ENCODE measurements at places on chromosomes 13 and 19. TPM values are rescaled to one million over a fixed set of nuclear protein-coding genes. Genes with fewer than 3 reads are reported as not detected.
A peak's percentile ranks its signal among the peaks of the same experiment; 100 is the strongest.

The KLK7 gene
- 1.4 TPM for total RNA-seq

The ZNF85 gene
- total RNA-seq, result 28.8 TPM

The PGLYRP2 gene
- total RNA-seq, result not detected

The ZNF283 gene
- 8.7 TPM for total RNA-seq

- no peak overlapping the region for H3K4me3 ChIP-seq
- no peaks in the 10 kb centered on the region for H3K36me3 ChIP-seq
- no peak for DNase-seq
- peaks cover 53% of the 10 kb centered on the region for H3K27me3 ChIP-seq
- peaks cover 6% of the 10 kb centered on the region for H3K4me1 ChIP-seq
- no peak overlapping the region for H3K27ac ChIP-seq
Measured at GRCh38 chr19:8366121-8366581, 2.2 kb downstream of the ANGPTL4 start.

DNA sequence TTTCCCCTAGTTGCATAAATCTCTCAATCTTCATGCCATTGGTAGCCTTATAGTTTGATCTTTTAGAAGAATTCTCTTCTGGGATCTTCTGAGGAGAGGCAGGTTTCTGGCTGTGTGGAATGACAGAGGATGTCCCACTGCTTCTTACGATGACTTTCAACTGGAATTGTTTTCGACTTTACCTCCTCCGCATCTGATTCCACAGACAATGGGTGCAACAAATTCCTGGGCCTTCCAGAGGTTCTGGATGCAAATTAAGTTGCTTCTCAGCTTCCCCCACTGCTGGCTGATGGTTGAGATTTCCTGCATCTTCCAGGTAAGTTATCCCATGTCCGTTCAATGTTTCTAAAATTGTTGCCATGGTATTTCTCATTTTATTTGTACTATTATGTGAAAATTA, 142.3 kb upstream of the TSC22D1 start:
- H3K27me3 ChIP-seq, result no peaks in the 10 kb centered on the region
- H3K36me3 ChIP-seq, result no peaks in the 10 kb centered on the region
- peak; percentile 65 for DNase-seq
- peak overlapping the region; percentile 64 for H3K27ac ChIP-seq
- no peaks in the 10 kb centered on the region for H3K4me1 ChIP-seq
- no peak overlapping the region for H3K4me3 ChIP-seq

DNA sequence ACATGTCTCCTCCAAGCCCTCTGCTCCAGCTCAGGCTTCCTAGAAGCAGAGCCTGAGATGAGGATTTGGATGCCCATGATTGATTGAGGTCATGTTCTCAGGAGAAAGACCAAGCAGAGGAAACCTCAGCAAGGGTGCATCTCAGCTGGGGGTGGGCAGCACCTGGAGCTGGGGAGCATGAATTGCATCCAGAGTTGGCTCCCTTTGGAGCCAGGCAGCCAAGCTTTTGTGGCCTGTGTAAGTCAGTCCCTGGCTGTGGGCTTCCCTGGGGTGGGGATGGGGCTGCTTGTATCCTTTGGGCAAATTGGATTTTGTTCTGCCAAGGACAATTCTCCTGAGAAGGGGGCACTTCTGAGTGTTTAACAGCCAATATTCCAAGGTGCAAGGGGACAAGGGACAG, 91.5 kb upstream of the WASF3 start:
- no peaks in the 10 kb centered on the region for H3K4me1 ChIP-seq
- no peak overlapping the region for H3K27ac ChIP-seq
- H3K36me3 ChIP-seq, result no peaks in the 10 kb centered on the region
- no peaks in the 10 kb centered on the region for H3K27me3 ChIP-seq
- H3K4me3 ChIP-seq, result no peak overlapping the region

- no peak overlapping the region for H3K4me3 ChIP-seq
- H3K27me3 ChIP-seq, result no peaks in the 10 kb centered on the region
- DNase-seq, result no peak
- H3K4me1 ChIP-seq, result peaks cover 16% of the 10 kb centered on the region
Measured at GRCh38 chr19:18842166-18842565, 10.4 kb downstream of the UPF1 start.

DNA sequence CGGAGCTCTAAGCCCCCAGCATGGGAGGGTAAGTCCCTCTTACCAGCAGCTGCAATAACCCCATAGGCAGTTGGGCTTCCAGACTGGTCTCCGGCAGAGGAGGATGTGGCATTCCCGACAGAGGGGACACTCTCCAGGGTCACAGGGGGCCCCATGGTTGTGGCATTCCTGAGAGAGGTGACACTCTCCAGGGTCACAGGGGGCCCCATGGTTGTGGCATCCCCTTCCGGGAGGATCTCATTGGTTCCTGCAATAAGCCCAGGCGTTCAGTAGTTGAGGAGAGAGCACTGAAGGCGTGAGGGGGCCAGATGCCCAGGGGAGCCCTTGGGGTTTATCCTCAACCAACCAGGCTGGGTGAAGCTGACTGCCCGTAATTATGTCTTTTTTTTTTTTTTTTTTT, 5.4 kb downstream of the CD320 start:
- no peak for DNase-seq
- H3K4me3 ChIP-seq, result no peak overlapping the region
- H3K4me1 ChIP-seq, result peaks cover 7% of the 10 kb centered on the region
- no peaks in the 10 kb centered on the region for H3K36me3 ChIP-seq
- no peaks in the 10 kb centered on the region for H3K27me3 ChIP-seq
- H3K27ac ChIP-seq, result no peak overlapping the region

GRCh38 chr13:27728271-27728670, 64.0 kb upstream of the GSX1 start:
- no peak overlapping the region for H3K4me3 ChIP-seq
- H3K4me1 ChIP-seq, result no peaks in the 10 kb centered on the region
- no peak overlapping the region for H3K27ac ChIP-seq
- no peaks in the 10 kb centered on the region for H3K36me3 ChIP-seq
- peak; percentile 56 for DNase-seq
- H3K27me3 ChIP-seq, result no peaks in the 10 kb centered on the region

DNA sequence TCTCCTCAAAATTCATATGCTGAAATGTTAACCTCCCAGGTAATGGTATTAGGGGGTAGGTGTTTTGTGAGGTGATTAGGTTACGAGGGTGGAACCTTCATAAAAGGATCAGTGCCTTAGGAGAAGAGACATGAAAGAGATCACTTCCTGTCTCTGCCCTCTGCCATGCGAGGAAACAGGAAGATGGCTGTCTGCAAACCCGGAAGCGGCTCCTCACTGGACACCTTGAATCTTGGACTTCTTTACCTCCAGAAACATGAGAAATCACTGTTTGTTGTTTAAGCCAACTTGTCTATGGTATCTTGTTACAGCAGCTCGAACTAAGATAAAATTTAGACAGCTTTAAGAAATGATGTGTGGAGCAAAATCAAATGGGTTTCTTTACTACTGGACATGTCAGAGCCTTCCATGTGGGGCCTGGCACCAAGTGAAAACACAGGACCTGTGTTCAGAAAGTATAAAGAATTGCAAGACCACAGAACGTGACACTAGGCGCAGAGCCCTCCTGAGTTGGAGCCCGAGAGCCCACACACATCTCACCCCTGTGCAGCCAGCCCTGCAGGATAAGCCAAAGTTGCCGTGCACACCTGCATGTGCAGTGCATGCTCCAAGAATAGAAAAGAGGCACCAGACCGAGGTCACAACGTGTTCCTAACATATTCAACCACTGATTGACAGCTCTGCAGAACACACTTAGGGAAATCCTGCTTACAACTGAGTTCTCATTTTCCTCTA, 112.5 kb upstream of the UQCRFS1 start:
- no peak for DNase-seq
- no peaks in the 10 kb centered on the region for H3K4me1 ChIP-seq
- no peaks in the 10 kb centered on the region for H3K27me3 ChIP-seq
- no peak overlapping the region for H3K27ac ChIP-seq
- no peak overlapping the region for H3K4me3 ChIP-seq
